Small intestine (tissue), 16 donors: ENCODE measurements at places on chromosomes 3 and 15. TPM values are rescaled to one million over a fixed set of nuclear protein-coding genes. Genes with fewer than 3 reads are reported as not detected.

DNA sequence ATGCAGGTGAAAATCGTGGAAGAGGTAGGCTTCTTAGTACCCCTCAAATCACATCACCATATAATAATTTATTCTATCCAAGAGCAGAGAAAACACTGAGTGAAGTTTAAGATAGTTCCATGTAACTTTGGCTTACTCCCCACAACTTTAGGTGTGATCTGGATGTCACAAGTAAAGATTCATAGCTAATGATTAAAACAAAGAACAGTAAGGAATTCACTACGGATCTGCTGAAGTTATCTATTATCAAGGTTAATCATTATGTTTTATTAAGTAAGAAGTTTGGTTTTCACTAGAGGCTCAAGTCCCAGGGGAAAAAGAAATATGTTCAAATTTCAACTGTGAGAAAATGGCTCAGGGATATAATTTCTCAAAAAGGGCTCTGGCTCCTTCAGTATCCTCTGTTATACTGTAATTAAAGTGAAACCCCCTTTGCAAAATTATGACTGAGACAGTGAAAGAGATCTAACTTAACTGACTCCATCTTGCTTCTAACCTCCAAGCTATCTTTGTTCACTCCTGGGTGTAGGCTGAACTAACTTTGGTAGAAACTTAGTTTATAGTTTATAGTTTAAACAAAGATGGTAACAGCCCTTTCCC is 17.1 kb downstream of the CD80 start:
- no peaks in the 10 kb centered on the region for H3K4me1 ChIP-seq
- H3K27me3 ChIP-seq = no peaks in the 10 kb centered on the region
- no peak for DNase-seq
- no peaks in the 10 kb centered on the region for H3K36me3 ChIP-seq
- no peak overlapping the region for H3K27ac ChIP-seq

DNA sequence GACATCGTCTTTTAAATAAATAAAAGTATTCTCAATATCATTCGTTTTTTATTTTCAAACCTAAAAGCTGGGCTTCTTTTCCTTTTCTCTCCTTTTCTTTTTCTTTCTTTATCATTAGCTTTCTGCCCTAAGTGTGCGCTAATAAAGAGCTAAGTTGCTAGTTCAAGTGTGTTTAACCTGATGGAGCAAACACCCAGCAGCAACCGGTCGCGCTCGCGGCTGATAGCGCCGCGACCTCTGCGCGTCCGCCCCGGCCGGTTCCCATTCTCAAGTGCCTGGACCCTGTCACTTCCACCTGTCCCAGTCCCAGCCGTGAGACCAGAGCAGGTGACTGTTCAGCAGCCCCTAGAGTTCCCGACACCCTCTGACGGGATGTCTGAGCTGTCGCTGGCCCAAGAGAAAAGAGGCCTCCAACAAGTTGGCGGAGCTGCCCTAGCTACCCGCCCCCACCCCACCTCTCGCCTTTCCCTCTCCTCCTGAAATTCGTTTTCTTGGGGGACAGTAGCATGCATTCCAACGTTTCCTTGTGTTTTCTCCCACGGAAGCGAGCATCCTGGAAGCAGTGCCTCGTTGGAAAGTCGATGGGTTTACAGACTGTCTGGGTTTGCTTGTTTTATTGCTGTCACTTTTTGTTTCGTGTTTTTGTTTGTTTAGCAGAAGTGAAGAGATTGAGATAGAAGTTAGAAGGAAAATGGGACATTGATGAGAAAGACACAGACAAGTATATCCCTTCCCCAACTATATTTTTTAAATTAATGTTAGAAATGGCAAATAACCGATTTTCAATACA is 3.1 kb upstream of the MECOM start:
- H3K27me3 ChIP-seq = no peaks in the 10 kb centered on the region
- no peaks in the 10 kb centered on the region for H3K36me3 ChIP-seq
- no peak for DNase-seq
- peaks cover 16% of the 10 kb centered on the region for H3K4me1 ChIP-seq

GRCh38 chr15:72751751-72752455 is 31.7 kb downstream of the ADPGK start:
- DNase-seq = no peak
- H3K27me3 ChIP-seq = no peaks in the 10 kb centered on the region
- H3K36me3 ChIP-seq = peaks cover 40% of the 10 kb centered on the region
- H3K4me3 ChIP-seq = no peak overlapping the region
- no peaks in the 10 kb centered on the region for H3K4me1 ChIP-seq
- no peak overlapping the region for H3K27ac ChIP-seq

Gene SCG5
- polyA plus RNA-seq = 4.0 TPM

Gene DISP2
- polyA plus RNA-seq = 6.8 TPM

Gene RBP2
- 12,637 TPM for polyA plus RNA-seq

Gene CILP
- polyA plus RNA-seq = 8.7 TPM
